ENCODE measurements at places on chromosomes 11 and 22.

DNA sequence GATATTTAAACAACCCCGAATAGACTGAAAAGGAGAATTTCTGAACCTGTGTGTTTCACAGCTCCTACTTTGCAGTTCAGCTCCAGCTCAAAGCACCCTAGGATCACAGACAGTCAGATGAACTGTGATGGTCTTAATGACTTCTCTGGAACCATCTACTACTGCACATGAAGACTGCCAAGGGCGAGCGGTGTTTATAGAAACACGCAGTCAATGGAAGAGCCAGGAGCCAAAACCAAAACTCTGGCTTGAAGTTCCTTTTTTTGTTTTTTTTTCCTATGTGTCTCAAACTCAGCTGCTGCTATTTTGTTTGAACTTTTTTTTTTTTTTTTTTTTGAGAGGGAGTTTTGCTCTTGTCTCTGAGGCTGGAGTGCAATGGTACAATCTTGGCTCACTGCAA, 382.6 kb upstream of the SYN3 start:
- DNase-seq, result no peak

- DNase-seq, result no peak
These were observed 20.2 kb downstream of the LIF start for GRCh38 chr22:30226192-30226832.

GRCh38 chr11:6882751-6883150, 6.3 kb downstream of the OR10A4 start:
- no peak for DNase-seq

GRCh38 chr11:1356007-1356435, 33.7 kb upstream of the BRSK2 start:
- no peak for DNase-seq

DNA sequence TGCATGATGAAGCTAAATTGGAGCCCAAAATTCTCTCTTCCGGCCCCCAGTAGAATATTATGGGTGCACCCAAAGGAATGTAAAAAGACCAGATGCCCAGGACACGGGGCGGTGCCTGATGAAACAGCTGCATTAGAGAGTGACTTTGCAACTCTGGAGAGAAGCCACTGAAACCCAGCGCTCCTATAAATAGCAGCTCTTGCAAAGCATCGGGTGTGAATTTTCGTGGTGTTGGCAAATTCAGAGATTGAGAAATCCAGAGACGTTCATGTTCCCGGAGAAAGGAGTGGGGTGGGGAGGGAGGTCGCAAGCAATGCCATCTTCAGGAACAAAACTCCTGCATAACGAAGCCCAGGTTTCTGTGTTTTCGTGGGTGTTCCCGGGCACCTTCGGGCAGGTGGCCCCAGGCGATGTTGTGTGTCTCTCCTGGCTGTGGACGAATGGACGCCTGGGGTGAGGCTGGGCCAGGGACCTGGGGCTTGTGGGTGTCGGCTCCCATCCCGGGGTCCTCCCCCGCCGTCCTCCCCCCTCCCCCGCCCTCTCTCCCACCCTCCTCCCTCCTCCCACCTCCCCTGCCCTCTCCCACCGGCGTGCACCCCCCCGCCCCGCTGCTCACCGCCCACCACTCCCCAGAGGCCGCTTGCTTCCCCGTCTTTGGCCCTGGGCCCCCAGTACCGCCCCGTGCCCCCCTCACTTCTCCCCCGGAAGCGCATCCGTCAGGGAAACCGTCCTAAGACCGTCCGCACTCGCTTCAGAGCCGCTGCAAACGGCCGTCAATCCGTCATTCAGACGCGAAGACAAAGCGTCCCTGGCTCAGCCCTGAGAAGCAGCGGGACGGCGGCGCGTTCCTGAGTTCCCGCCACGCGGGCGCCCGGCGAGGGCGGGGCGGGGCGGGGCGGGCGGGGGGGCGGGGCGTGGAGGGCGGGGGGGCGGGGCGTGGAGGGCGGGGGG, 26.7 kb upstream of the TOLLIP start:
- DNase-seq, result no peak

DNA sequence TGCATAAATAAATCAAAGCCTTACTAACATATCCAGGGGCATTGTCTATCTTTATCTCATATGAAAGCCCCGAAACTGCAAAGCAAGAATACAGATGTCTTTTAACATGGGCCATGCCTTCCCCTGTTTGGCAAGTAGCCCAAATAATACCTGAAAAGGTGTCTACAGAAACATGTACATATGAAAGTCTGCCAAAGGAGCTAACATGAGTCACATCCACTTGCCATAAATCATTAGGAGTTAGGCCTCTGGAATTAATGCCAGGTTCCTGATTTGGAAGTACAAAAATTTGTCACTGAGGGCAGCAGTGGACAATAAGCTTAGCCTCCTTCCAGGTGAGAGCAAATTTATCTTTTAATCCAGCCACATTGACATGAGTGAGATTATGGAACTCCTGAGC, 85.5 kb upstream of the PGR start:
- DNase-seq, result no peak

- no peak for DNase-seq
These were observed 6.4 kb downstream of the NPTXR start for GRCh38 chr22:38837414-38837928.

GRCh38 chr11:67576735-67577475, 6.7 kb upstream of the GSTP1 start:
- DNase-seq, result no peak

GRCh38 chr22:33678523-33678922, 241.8 kb downstream of the LARGE1 start:
- DNase-seq, result no peak

GRCh38 chr11:11574373-11575287, 47.2 kb downstream of the GALNT18 start:
- no peak for DNase-seq

DNA sequence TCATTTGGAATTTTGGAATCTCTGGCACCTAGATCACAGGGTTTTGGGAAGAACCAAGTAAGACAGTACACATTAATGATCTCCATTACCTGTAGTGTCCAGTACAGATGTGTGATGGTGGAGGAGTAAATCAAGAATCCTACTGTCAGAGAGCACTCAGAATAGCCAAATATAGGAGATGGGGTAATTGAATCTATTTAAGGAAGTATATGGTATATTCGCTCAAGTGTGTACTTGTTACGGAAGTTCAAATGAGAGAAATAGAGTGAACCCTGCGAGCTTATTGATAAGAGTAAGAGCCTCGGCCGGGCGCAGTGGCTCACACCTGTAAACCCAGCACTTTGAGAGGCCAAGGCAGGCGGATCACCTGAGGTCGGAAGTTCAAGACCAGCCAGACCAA, 2.2 kb downstream of the SPCS2 start:
- DNase-seq, result no peak

DNA sequence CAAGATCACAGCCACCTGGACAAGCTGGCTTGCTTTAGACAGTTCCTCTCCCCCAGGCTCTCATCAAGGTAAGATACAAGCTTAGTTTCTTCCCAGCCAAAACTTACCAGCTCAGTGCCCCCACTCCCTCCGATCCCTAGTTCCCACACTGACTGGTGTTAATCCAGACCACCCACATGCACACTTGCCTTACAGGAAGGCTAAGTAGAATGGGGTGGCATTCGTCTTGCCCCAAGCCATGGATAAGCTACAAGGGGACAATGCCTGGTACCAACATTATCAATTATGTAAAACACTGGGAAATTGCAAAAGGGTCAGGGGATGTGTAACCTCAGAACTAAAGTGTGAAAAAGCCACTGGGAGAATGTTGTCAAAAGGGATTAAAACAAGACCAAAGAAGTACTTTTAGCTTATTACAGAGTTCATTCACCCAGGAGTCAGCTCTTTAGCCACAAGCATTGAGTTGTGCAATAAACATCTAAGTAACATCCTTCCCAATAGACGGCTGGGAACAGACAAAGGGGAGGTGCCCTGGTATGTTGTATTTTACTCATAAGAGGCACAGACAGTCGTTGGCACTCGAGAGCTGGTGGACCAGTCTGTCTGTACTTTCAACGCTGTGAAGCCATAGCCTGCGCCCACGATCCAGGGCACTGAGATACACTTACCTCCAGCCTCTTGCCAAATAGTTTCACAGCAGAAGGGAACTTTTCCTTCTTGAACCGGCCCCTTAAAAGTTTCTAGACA, 1.1 kb downstream of the DHCR7 start:
- no peak for DNase-seq

DNA sequence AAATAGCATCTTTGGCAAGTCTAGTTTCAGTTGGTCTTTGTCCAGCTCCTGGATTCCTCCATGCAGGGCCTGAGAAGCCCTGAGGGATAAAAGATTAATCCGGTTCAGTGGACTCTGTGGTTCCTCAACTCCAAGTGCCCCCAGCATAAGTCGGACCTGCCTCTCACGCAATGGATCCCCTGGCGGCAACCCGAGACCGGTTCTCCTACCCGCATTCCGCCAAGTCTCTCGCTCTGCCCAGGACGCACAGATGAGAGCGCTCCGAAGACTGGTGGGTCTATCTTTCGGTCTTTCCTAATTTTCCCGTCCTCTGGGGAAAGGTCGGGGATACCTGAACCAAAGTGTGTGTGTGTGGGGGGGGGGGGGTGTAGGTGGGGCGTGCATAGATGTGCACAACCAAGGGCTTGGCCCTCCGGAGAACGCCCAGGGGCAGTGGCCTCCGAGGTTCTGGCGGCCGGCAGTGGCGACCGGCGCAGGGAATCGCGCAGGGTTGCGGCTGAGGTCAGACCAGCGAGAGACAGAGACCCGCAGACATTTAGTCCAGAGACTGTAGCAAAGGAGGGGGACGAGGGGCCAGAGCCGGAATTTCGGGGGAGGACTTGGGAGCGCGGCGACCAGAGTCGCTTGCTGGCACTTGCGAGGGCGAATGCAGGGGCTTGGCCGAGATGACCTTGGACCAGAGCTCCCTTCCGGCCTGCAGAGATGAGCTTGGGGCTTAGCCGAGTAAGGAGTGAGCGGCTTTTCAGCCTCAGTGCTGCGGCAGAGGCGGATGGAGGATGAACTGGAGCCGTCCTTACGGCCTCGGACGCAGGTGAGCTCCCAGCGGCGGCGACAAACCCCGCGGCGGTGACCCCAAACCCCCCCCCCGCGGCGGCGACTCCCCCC, 712 bp upstream of the SLC2A11 start:
- no peak for DNase-seq

- no peak for DNase-seq
These were observed 195.7 kb downstream of the MIAT start for GRCh38 chr22:26853071-26853470.

DNA sequence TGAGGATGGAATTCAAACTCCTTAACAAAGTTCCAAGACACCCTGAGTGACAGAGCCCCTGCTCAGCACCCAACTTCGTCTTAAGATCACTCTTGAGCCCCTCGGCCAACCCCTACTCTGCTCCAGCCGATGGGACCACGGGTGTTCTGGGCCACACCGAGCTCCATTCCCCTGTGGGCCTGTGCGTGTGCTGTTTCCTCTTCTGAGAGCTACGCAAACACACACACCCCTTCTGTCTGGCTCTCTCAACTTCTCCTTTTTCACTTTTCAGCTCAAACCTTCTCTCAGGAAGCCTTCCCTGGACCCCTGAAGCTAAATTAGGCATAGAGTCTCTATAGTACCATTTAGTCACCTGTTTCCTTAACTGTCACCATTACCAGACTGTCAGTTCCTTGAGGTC, 37.5 kb upstream of the NNMT start:
- DNase-seq, result no peak

DNA sequence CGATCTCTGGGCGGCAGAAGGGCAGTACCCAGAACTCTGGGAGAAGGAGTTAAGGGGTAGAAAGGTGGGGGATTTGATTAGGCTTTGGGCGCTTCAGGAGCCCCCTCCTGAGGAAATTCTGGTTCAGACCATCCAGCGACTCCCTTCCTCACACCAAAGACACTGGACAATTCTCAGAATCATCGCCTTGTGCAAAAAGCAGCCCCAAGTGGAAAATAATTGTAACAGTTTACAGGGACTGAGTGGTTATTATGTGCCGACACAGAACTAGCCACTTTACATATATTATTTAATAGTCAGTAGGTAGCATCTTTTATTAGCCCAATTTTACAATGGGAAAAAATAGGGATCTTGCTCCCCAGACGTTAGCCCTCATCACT, 662 bp upstream of the TRIM3 start:
- no peak for DNase-seq

GRCh38 chr11:133900176-133901105, 55.1 kb upstream of the SPATA19 start:
- no peak for DNase-seq

DNA sequence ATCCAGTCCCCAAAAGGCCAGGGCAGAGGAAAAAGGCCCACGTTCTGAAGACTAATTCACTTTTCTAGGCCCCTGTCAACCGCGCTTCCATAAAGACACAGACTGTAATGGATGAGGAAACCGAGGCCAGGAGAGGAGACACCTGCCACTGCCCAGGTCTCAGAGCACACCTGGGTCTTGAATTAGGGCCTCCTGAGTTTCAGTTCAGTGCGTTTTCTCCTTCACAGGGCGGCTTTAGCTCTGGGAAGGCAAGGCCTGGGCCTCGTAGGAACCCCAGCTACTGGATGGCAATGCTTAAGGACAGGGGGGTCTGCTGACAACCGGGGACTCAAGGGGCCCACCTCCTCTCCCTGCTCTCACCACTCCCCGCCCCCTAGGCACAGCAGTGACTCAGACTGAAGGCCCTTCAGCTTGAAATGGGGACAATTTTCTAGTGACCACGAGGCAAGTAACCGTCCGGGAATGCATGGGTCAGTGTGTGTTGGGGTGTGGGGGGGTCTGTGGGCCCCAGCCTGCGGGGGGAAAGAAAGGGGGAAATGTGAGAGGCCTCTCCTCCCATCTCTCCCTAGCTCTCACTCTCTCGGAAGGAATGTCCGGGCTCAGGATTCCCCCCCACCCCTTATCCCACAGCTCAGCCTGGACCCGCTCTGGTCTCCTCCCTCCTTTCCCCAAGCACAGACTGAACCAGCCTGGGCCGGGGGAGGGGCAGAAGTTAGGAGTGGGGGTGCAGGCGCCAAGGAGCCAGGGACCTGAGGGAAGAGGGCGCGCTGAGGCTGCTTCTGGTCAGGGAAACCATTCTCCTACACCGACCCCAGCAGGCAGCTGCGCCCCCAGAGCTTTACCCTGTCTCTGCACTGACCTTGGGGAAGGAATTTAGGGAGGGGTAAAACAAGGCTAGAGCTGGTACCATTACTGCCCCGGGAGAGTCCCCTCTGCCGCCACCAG, 17.2 kb downstream of the CREB3L1 start:
- no peak for DNase-seq

GRCh38 chr11:73969991-73970800, 12.4 kb downstream of the UCP2 start:
- no peak for DNase-seq

DNA sequence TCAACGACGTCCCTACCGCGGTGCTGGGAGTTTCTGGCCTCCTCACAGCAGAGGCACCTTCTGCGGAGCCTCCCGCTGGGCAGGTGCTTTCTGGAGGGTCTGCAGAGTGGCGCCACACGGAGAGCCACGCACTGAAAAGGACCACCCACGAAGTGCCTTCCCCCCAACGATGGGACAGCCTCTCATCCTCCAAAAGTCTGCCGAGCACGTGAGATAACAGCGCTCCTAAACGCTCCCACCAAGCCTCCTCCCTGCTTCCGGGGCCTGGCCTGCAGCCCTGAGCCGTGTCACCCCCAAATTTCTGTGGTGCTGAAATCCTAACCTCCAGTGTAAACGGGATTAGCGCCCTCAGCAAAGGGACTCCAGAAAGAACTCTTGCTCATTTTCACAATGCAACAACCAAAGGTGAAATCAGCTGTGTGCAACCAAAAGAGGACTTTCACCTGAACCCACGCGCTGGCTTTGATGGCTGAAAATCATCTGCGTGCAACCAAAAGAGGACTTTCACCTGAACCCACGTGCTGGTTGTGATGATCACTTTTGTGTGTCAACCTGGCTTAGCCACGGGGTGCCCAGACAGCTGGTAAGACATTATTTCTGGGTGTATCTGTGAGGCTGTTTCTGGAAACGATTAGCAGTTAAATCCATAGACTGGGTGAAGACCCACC, 924.6 kb downstream of the BRD1 start:
- no peak for DNase-seq

Measured in right renal pelvis (tissue), 4 donors.